NCI-H2081 treated with DMSO at 0.1 percent for 48 hours (cell line): ENCODE measurements at places on chromosomes 3 and 15.

- no peak for DNase-seq
Observed at GRCh38 chr15:57272771-57273357, 103.4 kb upstream of the CGNL1 start.

GRCh38 chr3:187896646-187897045, 151.4 kb upstream of the BCL6 start:
- no peak for DNase-seq

GRCh38 chr3:156135921-156136638, 15.7 kb downstream of the KCNAB1 start:
- DNase-seq, result no peak

DNA sequence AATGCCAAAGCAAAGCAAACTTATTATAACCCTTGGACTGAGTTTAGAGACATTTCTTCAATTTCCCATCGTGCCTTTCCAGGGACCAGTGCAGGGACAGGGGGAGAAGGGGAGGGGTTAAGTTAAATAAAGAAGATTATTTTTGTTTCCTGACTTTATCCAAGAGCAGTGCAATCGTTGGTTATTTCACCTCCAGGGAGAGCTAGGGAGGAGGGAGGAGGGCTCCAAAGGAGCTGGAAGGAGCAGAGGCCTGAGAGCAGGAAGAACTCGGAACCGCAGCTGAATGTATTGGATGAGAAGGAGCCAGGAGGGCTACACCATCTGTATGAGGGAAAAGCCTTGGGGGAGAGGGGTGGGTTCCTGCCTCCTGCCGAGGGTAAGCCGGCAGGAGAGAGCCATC, 20.7 kb downstream of the HAPLN3 start:
- DNase-seq, result no peak

- DNase-seq, result peak; percentile 80
Observed at GRCh38 chr3:147816752-147817151, 407.6 kb downstream of the ZIC1 start.

- no peak for DNase-seq
Observed at GRCh38 chr15:61102281-61102680, 126.8 kb downstream of the RORA start.

DNA sequence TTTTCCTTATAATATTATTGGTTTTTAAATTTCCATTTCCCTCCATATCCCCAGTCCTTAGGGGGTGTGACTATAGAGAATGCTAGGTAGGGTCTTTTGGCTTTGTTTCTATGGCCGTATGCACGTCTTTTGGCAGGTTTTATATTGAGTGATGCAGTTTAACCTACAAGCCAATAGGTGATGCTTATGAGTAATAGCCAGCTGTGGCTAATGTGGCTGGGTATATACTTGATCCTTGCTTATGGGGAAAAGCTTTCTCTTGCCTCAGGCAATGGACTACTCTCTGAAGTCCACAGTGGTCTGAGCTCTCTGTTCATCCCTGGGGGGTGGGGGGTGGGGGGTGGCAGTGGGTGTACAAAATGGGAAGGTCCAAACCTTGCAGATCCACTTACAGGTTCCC, 223.9 kb downstream of the MFSD1 start:
- no peak for DNase-seq

DNA sequence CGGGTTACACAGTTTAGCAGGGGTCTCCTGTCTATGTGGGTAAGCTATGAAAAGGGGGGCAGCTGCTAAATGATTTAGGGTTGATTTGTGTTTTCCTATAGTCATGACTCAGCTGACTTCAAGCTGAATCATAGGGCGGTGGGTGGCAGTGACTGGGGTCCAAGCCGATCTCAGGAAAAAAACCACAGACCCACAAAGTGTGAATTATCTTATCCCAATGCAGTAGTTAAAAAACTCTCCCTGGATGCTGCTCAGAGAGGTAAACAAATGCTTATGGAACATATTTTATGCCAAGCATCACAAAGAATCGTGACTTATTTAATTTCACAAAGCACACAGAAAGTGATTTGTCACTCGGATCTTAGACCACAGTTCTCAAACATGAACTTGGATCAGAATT, 18.4 kb upstream of the TOPAZ1 start:
- no peak for DNase-seq

- DNase-seq, result no peak
Observed at GRCh38 chr3:28198974-28199373, 42.4 kb upstream of the CMC1 start.

- no peak for DNase-seq
Observed at GRCh38 chr3:16430717-16431630, 82.5 kb downstream of the RFTN1 start.

GRCh38 chr15:71599418-71600151, 210.8 kb upstream of the NR2E3 start:
- no peak for DNase-seq

DNA sequence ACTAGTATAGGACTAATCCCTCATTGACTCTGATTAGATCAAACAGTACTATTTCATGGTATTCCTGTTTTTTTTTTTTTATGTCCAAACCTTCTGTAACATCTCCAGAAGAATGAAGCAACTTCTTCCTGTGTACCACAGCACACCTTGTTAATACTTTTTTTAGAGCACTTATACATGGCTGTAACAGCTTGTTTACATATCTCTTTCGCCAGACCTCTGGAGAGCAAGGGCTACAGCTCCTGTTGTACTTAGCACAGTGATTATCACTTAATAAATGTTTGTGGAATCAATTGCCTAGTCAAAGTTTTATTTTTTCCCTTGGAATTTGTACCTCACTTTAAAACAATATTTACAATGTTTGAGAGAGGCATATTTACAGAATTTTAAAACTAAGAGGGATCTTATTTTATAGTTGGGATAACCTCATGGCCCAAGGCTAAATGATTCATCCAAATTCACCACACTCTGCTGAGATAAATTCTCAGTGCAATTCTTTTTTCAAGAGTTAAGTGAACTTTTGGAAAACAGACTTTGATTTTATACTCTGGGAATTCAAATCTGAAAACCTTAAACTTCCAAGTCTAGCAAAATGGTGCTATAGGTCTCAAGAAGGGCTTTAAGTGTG, 9.2 kb upstream of the GATM start:
- no peak for DNase-seq

DNA sequence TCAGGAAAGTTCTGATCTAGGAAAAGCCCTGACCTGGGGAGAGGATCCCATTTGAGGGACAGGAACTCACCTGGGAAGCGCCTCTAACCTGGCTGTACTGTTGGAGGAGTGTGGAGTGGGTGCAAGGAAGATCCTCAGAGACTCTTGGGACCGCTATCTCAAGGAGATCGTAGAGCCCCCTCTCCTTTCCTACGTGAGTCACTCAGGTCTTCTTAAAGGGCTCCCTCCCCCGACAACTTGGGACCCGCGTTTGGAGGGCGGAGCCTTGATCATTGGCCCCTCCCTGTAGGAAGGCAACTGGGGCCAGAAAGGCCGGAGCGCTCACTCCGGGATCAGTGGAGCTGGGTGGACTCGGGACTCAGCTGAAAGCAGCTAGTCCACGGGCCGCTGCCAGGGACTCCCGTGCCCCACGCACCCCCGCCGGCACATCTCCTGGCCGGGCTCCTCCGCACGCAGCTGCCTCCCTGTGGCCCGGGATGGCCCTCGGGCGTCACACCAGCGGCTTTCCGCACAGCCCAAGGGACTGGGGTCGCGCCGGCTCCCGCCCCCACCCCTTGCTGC, 520 bp downstream of the SLC26A6 start:
- DNase-seq, result no peak

- DNase-seq, result no peak
Observed at GRCh38 chr3:113534365-113534764, 2.0 kb downstream of the SIDT1 start.

- no peak for DNase-seq
Observed at GRCh38 chr3:53167418-53168174, 6.6 kb downstream of the PRKCD start.

DNA sequence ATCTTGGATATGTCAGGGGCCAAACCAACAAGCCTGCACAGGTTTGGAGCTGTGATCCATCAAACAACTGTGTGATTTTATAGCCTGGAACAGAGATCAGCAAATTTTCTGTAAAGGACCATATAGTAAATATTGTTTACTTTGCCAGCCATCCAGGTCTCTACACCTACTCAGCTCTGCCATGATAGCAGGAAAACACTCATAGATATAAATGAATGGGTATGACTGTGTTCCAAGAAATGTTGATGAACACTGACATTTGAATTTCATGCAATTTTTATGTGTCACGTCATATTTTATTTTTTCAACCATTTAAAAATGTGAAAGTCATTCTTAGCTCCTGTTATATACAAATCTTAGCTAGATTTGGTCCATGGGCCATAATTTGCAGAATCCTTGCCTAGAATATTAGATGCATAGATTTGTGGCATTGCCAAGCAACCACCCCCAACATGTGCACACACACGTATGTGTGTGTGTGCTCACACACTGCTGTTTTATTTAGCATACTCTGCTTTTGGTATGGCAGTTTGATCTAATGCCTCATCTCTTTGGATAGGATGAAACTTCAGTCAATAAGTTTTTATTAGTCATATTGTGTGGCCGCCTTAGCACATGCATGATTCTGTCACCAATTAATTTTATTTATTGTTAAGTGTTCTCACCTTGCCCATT, 6.4 kb downstream of the ATXN7 start:
- no peak for DNase-seq

- DNase-seq, result no peak
Observed at GRCh38 chr3:42667096-42667522, 13.6 kb downstream of the ZBTB47 start.
